ENCODE measurements at places on chromosomes 5 and 9.
A peak's percentile ranks its signal among the peaks of the same experiment; 100 is the strongest.

DNA sequence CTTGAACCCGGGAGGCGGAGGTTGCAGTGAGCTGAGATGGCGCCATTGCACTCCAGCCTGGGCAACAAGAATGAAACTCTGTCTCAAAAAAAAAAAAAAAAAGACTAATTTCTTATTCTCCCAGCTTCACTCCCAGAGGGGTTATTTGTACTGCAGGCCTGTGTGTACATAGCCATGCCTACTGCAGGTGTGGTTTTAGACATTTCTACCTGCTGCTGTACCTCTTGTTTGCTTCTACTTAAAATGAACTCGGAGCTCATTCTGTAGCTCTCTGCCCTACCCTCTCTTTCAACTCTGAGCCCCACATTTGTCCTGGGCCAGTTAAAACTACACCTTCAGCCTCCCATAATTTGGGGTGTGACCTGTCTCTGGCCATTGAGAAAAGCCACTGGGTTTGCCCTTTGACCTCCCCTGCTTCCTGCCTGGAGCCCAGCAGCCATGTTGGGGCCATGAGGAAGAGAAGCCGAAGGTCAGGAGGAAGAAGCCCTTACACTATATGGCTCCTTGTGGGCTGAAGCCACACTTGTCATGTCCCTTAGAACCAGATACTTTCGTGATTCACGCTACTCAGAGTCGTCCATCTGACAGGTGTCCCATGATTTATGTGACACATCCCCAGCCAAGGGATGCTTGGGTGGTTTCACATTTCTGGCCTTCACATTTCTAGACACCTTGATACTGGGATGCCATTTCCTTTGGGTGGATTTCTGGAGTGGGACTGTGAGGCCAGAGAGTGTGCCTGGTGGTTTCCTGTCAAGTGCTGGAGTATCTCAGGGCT lies 9.4 kb upstream of the CARD19 start:
- DNase-seq: no peak

DNA sequence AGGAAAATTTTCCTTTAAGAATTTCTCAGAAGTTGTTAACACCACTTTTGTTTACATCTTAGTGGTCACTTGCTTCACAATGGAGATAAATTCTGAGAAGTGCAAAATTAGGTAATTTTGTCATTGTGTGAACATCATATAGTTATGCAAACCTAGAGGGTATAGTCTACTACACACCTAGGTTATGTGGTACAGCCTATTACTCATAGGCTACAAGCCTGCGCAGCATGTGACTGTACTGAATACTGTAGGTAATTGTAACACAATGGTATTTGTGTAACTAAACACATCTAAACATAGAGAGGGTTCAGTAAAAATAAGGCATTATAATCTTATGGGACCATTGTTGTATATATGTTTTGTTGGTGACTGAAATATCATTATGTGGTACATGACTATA lies 388.7 kb upstream of the POU5F2 start:
- DNase-seq: no peak

DNA sequence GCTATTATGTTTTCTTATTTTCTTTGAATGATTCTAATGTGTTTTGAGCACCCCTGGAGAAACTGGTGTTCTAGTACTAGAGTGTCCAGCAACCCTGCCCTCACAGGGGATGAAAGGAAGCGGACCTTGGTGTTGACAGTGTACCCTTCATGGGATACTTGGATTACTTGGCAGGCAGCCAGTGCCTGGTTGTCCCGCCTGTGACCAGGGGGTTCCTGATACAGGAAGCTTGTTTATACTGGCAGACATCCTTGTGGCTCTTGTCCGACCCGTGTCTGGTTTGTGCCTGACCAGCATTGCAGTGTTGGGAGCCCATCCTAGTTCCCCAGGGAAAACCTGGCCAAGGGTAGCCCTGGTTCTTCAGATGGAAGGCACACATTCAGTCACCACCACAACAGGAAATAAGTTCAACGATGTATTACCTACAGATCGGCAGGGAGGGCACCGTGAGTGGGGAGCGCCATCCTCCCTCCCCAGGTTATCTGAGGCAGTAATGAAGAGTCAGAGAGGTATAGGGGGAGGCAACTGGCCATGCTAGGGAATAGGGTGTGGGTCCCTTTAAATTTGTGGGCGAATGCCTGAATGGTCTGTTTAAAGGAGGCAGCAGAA lies 47.3 kb downstream of the CACNA1B start:
- DNase-seq: no peak

DNA sequence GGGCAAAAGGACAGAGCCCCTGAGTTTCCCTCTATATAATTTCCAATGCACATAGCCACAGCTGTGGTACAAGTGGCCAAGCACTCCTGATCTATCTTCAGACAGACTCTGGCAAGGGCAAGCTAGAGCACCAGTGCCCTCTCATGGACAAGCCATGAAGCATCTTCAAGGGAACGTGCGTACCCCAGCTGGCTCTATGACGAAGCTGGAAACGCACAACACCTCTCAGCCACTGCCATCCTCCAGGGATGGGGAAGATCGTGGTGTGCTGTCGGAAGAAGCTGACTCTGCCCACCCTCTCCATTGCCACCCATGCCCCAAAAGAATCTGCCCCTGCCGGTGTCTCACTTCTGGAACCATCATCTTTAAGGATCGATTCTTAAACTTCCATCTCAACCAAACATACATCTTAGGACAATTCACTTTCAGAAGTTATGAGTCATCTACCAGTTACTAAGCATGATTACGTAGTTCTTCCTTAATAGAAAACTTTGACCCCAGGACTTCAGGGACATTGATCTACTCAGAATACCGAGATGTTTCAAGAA lies 482.9 kb downstream of the AGTPBP1 start:
- DNase-seq: peak; percentile 77

DNA sequence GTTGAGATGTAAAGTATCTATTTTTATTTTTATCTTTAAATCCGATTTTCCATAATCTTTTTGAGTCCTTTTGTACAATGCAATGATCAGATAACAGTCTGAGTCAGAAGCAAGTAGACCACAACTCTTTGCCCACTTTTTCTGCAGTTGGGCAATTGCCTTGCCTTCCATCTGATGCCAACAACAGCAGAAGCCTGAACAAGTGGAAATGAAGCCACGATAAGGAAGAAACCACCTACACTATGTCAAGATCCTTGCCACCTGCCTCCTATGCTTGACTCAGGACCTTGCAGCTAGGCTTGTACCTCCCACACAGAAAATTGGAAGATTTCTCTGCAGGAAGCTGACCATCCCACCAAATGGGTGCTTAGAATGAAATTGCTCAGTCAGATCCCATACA lies 78.6 kb downstream of the ANXA1 start:
- no peak for DNase-seq

- no peak for DNase-seq
Observed at GRCh38 chr5:102834438-102834964, 79.4 kb downstream of the PAM start.

DNA sequence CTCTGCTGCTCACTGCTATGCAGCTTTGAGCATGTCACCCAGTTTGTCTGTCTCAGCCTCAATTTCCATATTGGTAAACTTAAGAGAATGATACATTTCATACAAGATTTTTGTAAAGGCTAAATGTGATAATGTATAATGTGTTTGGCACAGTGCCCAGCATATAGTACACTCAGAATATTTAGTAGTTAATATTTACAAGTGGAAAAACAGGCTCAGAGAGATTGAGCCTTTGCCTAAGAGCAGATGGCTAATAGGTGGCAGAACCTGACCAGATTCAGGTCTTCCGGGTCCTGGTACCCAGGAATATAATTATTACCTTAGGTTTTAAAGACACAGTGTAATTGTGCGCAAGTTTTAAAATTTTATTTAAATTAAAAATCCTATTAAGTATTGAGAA lies 46.8 kb upstream of the KIAA1958 start:
- no peak for DNase-seq

DNA sequence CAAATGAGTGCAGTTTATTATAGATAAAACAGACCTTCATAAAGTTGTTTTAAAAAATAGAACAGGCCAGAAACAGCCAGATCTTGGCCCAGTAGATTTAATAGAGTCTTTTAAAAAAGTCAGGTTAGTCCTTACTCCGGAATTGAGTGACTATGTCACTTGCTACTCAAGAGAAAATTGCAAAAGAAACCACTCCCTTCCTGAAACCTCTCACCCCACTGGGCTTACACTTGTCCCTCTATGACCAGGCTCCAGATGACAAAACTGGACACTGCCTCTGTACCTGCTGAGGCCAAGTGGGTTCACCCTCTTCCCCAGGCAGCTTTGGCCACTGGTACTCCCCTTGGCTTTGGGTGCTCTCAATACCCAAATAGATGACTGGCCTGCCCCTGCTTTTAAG lies 357.2 kb upstream of the TRPC7 start:
- DNase-seq: no peak

GRCh38 chr5:111853748-111854147 lies 96.8 kb upstream of the NREP start:
- no peak for DNase-seq

- DNase-seq: peak; percentile 86
Observed at GRCh38 chr9:128361986-128362646, 9.1 kb upstream of the URM1 start.

- DNase-seq: no peak
Observed at GRCh38 chr9:130845901-130846481, 10.9 kb downstream of the ABL1 start.

DNA sequence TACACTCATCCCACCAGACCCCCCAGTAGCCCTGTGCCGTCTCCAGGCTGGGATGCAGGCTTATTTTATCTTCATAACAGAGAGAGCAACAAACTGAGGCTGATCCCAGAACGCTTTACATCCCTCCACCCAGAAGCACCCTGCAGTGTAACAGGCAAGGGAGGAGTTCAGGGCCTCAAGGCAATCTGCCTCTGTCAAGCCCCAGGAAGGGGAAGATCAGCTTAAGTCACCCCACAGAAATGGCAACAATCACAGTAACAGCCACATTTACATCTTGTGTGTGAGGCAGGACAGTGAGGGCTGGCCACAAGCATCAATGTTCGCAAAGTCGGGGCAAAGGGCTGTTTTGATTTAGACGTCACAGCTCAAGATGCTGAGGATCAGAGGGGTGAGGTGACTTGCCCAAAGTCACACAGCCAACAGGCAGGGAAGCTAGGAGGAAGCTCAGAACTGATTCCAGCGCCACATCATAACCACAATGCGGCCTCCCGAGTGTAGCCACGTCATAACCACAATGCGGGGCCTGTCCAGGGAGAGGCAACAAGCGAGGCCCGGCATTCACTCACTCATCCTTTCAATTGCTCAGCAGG lies 14.4 kb downstream of the STK10 start:
- DNase-seq: no peak

DNA sequence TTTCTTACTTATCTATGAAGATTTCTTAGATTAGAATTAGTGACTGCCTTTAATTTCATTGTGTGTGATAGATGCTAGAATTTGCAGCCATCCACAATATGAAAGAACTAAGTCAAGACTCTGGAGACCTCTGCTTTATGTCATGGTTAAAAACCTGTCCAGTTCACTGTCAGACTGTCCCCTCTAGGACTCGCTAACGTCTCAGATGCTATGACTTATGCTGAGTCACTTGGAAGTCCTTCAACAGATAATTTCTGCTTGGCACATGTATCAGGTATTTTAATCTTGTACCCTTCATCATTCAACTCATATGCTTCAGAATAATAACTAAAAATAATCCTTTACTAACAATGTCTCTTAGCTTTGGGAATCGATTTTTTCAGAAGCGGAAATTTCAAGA lies 230.5 kb upstream of the DMAC1 start:
- no peak for DNase-seq

GRCh38 chr9:88077071-88077617 lies 61.1 kb downstream of the SPATA31C2 start:
- no peak for DNase-seq

GRCh38 chr5:119344231-119344630 lies 11.6 kb upstream of the TNFAIP8 start:
- no peak for DNase-seq

Data from hippocampal formation (tissue), 2 donors.